ENCODE measurements at places on chromosomes 7 and 10.

DNA sequence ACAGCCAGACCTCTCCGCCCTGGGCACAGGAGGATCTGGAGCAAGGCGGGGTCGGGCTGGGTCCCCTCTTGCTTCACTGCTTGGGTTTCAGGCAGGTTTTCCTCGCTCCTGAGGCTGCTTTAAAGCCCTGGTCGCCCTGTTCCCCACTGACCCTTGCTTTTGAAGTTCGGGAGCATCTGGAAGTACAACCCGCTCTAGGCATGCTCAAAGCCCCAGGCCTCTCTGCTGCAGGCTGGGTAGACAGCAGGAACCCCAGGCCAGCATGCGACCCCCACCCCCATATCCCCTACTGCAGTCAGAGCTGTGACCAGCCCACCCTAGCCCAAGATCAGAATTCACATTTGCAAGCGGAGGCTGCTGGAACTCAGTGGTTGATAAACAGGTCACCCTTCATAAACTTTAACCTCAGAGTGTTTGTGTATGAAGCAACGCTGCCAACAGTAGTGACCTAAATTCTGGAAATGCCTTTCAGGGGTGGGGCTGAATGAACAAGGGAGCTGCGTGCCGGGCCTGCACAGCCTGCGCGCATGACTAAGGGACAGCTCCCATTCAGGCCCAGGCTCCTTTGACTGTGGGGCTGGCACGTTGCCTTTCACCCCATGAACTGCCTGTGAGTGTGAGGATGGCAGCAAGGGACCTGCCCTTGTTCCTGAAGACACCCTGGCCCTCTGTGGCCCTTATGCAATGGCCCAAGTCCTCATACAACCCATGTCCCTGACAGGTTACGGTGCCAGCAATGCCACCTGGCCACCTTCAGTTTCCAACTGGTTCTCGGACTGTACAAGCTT is 52.5 kb downstream of the PROSER2 start:
- DNase-seq = no peak

- no peak for DNase-seq
Measured at GRCh38 chr7:22821702-22822485, 755 bp downstream of the TOMM7 start.

DNA sequence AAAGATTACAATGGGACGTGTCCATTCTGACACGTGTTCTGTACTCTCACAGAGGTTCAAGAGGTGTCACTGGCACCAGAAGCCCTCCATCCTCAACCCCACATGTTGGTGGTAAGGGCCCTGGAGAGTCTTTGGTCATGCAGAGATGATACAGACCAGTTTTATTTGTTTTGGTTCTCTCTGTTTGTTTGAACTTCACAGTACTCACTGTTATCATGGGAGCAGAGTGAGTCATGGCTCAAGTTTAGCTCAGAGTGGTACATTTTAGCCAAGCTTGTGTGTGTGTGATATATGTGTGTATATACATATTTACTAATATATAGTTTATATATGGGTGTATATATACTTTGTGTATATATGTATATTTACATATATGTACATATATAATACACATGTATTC is 935.6 kb downstream of the GRID1 start:
- no peak for DNase-seq

DNA sequence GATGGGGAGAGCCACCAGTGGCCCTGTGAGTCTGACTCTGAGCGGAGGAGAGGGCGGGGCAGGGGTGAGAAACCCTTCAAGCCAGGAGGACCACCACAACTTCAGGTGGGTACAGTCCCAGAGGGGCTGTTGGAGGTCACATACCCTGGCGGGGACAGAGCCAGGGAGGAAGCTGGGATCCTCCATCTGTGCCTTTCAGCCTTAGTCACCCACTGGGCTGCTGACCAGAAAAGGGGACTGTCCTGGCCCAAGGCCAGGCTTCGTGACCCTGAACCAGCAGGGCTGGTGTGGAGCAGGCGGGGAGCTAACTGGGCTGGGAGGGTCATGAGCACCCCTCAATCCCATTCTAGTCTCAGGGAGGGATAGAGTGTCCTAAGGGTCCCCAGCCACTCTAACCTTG is 1.5 kb upstream of the CALHM3 start:
- DNase-seq = no peak

- no peak for DNase-seq
Measured at GRCh38 chr10:78935697-78936407, 132.9 kb upstream of the ZMIZ1 start.
